Activated CD4-positive, alpha-beta T cell treated with anti-CD3 and anti-CD28 coated beads, Interleukin-2, amount 50 U/mL, for 4 hours (primary cell): ENCODE measurements at places on chromosomes 16 and 17.

GRCh38 chr16:2769675-2770056, 7.4 kb downstream of the ELOB start:
- DNase-seq, result no peak

GRCh38 chr17:63993368-63993985, 4.7 kb upstream of the PRR29 start:
- no peak for DNase-seq

GRCh38 chr16:74563828-74564263, 43.1 kb downstream of the GLG1 start:
- no peak for DNase-seq

- DNase-seq, result no peak
Measured at GRCh38 chr17:29331075-29331707, 37.2 kb upstream of the NUFIP2 start.

DNA sequence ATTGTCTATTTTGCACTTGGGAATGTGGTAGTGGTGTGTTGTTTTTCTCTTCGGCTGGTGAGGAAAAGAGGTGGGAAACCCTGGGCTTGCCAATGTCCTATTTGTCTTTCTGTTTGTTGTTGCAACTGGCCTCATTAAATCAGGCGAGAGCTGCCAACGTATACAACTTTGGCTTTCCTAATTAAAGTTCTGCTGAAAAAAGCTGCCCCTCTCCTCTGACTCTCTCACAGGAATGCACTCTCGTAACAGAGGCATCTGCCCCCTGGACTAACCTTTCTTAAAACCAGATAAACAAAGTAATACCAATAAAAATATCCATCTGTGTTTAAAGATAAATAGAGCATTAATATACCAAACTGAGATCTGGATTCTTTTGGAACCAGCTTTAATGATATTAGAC, 7.8 kb downstream of the CDRT15 start:
- no peak for DNase-seq

- no peak for DNase-seq
Measured at GRCh38 chr17:20010099-20010863, 1.1 kb downstream of the SPECC1 start.

- no peak for DNase-seq
Measured at GRCh38 chr17:50206604-50207293, 5.3 kb upstream of the COL1A1 start.

DNA sequence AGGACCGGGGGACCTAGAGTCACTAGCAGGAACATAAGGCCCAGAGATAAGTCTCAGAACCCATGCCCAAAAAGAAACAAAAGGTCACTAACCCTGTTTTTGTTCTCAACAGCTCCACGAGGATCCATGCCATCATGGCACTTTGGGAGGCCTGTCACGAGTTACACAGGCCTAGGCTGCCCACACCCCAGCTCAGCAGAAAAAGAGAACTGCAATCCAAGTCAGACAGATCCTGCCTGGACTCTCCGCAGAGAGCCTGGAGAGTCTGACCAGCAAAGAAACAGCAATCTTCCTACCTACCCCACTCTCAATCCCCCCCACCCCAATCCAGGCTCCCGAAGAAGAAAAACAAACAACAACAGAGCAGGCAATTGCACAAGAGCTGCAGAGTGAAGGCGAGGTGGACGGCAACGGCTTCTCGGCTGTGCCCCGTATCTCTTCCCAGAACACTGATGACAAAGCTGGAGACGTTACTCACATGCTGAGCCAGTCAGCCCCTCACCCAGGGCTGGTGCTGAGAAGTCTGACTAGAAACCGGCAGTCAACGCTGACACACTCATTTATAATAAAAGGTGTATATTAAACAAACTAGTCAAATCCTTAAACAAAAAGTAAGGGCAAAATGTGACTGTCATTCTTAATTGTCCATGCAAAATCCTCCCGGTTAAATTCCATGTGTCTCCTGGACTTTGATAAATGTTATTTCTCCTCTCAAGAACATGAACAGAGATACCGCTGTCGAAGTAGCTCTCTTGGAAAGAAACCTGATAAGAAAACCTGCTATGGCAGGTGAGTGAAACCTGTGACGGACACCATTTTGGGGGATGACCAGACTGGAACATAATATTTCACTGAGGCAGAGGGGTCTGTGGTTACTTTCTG, 89.3 kb downstream of the SMG6 start:
- DNase-seq, result peak; percentile 6

GRCh38 chr16:9787717-9788116, 394.5 kb downstream of the GRIN2A start:
- no peak for DNase-seq

DNA sequence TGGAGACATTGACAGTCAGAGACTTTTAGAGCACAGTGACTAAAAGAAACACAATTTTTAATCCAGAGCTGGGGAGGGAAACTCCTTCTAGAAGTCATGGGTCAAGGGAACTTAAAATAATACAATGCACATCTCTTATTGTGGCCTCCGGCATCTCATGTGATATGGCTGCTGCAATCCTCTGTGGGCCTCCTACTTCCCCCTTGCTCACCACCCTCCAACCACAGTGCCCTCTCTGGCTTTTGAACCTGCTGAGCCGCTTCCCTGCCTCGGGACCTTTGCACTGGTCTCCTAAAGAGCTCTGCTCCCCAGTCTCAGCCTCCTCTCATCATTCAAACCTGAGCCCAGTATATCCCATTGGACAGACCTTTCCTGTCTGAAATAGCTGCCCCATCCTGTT, 47.6 kb downstream of the HS3ST2 start:
- no peak for DNase-seq

GRCh38 chr16:8567355-8568230, 22.7 kb downstream of the TMEM114 start:
- DNase-seq, result peak; percentile 69

- DNase-seq, result peak; percentile 53
Measured at GRCh38 chr16:4328046-4328781, 12.3 kb downstream of the GLIS2 start.

GRCh38 chr17:8935191-8935590, 30.3 kb downstream of the PIK3R5 start:
- peak; percentile 64 for DNase-seq

- no peak for DNase-seq
Measured at GRCh38 chr17:50165867-50166517, at the start of gene SGCA. SGCA (plus strand) TSS chr17:50166005; CDS start chr17:50166041, 36 bp downstream.

- DNase-seq, result no peak
Measured at GRCh38 chr16:4245077-4245791, 3.4 kb upstream of the SRL start.

- DNase-seq, result no peak
Measured at GRCh38 chr16:23101012-23101550, 48.2 kb downstream of the USP31 start.

- no peak for DNase-seq
Measured at GRCh38 chr17:19359856-19360255, 2.7 kb downstream of the B9D1 start.

DNA sequence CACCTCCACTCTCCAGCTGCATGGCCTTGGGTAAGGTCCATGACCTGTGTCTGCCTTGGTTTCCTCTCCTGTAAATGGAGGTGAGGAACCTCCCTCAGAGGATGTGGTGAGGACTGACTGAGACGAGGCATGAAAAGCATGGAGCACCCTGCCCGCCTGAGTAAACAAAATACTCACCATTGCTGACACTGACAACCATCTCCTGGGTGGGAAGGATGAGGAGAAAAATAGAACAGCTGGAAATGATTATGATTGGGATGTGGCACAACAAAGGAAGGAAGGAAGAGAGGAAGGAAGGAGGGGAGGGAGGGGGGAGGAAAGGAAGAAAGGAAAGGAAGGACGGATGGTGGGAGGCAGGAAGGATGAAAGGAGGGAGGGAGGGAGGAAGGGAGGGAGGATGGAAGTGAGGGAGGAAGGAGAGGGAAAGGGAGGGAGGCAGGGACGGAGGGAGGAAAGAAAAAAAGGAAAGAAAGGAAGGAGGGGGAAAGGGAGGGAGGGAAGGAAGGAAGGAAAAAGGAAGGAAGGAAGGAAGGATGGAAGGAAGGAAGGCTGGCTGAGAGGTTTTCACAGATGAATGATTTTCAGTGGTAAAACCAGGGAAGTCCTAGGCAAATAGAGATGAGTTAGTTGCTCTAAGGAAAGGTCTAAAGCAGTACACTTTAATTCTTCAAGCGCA, 276.5 kb upstream of the XYLT1 start:
- no peak for DNase-seq

DNA sequence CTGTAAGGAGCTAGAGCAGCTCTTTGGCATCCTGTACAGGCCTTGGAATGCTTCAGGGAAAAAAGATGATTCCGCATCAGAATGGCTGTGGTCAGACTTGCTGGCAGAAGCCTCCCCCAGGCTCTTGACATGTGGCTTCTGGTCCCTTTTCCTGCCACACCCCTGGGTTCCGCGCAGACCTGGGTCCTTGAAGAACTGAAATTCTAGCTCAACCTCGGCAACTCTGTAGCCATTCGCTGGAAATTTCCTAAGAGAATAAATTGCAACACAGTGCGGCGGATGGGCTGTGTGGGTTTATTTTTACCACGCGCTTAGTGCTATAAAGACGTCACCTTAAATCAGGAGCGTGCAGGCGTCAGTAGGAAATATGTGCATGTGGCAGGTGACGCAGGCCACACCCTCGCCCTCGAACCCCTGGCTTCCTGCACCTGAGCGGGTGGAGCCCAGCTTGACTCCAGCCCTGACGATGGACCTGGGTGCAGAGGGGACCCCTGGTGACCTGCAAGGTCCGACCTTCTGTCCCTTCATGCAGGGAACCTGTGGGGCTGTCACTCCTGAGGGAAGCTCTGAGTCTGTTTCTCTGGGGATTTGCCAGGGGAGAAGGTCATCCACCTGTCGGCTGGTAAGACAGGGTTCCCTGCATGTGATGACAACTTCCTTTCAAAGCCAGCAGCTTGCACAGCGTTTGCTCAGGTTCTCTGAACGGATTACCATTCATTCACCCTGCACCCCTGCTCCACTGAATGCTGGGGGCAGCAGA, 46.3 kb downstream of the METRNL start:
- DNase-seq, result no peak

DNA sequence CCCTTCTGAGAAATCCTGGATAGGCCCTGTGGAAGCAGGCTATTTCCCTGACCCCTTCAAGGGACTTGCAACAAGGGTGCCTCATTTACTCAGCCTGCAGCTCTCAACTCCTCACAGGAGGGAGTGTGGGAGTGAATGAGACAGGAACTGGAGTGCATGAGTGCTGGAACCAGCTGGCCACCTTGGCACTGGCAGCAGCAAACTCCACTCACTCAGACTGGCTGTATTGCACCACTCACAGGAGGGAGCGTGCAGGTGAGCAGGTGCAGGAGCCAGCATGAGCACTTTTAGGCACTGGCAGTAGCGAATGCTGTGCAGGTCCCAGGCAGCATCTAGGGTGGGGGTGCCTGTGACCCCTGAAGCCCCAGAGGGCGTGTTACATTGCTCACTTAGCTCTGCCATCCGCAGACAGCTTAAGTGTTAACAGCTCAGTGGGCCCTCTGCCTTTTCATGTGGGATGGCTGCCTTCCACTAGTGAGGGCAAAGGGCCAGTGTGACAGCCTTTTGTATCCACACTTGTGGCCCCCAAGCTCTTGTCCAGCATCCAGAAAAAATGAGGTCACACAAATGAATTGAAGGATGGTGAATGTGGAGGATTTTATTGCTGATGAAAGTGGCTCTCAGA, 11.0 kb upstream of the ZNHIT3 start:
- DNase-seq, result no peak

GRCh38 chr17:17843096-17843495, 6.3 kb upstream of the SREBF1 start:
- no peak for DNase-seq

DNA sequence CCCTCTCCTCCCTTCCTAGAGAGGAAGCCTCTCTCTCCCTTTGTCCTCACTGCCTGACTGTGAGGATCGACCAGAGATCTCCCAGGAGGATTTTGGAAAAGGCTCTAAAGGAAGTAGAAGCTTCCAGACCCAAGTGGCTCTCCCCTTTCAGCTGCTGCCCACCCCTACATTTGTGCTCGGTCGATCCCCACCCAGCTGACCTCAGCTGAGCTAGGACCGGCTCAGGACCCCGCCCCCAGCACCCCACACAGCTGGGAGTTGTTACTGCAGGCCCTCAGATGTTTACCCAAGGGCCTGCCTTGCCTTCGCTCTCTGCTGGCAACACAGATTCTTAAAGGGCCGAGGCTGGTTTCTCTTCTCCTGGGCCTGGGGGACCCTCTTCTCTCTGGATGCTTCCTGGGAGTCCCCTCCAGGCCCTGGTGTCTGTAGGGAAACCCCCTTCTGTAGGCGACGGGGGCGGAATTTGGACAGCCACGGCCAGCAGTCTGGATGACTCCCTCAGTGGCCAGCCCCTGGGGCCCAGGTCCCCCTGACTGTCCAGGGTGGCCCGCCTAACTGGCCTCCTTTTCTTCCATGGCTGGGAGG, 26.9 kb upstream of the TIMP2 start:
- DNase-seq, result no peak

DNA sequence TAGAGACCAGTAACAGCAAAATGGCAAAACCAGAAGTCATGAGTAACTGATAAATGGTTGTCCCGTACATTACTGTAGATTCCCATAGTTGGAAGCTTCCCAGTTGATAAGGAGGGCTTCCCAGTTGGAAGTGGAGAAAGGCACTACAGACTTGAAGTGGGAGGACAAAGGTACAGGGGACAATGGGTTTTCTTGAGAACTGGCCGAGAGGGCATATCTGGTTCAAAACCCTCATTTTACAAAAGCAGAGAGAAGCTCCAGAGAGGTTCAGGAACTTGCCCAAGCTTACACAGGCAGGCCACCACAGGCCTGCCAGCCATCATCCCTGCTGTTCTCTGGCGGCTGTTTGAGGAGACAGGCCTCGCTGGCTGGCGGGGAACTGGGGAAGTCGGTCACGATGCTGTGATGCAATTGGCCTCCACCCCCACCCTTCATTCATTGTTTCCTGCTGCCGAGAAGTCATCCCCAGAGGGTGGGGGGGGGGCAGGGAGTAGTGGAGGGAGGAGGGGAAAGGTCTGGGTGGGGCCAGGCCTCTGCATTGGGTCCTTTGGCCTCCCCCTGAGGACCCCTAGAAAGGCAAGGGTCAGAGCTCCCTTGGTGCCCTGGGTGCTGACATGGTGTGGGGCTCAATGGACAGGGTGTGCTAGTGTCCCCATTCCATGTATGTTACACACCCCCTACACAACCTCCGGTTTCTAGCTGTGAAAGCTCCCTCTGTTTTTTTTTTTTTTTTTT, 3.0 kb downstream of the UBALD2 start:
- DNase-seq, result peak; percentile 75

GRCh38 chr16:29899516-29900101, at the start of gene SEZ6L2:
SEZ6L2 (minus strand) TSS chr16:29899550; CDS start chr16:29899019, 531 bp downstream.
- DNase-seq, result no peak

- no peak for DNase-seq
Measured at GRCh38 chr17:64679710-64680216, 17.7 kb upstream of the SMURF2 start.

- no peak for DNase-seq
Measured at GRCh38 chr16:51755039-51755501, 604.0 kb upstream of the SALL1 start.
